Stimulated activated CD4-positive, alpha-beta T cell treated with anti-CD3 and anti-CD28 coated beads, Interleukin-15, amount 100 ng/mL, for 1 hour (primary cell): ENCODE measurements at places on chromosomes 1 and 21.

DNA sequence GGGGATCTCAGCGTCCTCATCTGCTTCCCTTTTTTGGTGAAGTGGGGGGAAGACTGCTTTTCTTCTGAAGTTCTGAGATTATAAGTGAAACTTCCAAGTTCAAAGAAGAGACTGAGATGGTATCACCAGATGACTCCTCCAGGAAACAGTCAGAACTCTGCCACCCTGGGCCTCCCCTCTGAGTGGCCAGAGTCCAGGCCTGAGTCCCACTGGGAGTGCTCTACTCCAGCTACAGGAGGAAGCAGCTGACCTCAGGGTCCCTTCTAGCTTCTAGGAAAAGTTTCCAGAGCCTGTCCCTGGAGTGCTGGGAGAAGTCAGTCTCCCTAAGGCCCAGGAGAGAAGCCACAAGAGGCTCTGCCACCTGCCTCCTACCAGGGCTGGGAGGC, 104.7 kb downstream of the CASZ1 start:
- no peak for DNase-seq

GRCh38 chr1:178869119-178869697, 1.7 kb downstream of the ANGPTL1 start:
- DNase-seq = no peak

DNA sequence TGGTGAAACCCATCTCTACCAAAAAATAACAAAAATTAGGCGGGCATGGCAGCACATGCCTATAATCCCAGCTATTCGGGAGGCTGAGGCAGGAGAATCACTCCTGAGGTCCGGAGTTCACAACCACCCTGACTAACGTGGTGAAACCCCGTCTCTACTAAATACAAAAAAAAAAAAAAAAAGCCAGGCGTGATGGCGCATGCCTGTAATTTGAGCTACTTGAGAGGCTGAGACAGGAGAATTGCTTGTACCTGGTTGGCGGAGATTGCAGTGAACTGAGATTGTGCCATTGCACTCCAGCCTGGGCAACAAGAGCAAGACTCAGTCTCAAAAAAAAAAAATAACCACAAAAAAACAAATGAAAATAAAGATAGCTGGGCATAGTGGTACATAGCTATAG, 42.3 kb downstream of the CC2D1B start:
- DNase-seq = no peak

DNA sequence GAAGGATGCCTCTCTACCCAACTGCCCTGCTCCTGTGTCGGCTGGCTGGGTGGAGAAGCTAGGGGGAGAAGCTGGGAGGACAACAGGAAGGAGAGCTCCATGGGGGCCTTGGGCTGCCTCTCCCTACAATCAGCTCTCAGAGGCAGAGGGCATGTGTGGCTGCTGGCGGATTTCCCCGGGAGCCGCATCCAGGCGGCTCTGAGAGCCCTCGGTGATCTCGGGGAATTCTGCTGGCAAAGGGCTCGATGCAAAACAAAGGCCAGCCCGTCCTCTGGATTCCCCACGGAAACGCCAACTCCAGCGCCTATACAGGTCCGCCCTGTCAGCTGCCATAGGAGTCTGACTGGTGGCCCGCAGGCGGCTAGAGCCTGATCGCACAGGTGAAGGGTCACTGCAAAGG, 26.4 kb upstream of the EVA1B start:
- DNase-seq = no peak

GRCh38 chr1:226476648-226477319, 68.9 kb upstream of the PARP1 start:
- DNase-seq = no peak

DNA sequence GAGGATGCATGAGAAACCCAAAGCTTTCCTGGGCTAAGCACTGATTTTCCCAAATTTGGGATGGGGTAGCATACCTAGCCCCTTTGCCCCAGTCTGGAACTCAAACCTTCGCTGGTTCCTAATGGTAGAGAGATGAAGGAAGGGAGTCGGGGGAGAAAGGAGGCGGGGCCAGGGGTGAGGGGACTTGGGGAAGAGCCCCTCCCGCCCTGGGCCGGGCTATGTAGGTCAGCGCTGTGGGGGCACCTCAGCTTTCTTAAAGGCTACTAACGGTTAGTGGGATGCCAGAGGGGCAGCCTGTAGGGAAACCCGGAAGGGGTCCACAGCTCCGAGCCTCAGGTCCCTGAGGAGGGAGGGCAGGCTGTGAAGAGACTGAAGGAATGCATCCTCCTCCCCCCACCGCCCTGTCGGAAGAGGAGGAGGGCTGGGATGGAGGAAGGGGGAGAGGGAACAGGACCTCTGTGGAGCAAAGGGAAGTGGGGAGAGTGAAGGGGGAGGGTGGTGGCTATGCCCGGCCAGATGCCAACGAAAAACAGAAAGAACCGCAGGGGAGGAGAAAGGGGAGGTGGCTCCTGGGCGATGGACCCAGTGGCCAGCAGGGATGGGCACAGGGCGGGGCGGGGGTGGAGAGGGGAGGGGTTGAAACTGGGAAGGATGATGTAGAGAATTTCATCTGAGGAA, 1.3 kb downstream of the CADM3 start:
- no peak for DNase-seq

- DNase-seq = no peak
Observed at GRCh38 chr1:152866321-152866720, 6.5 kb downstream of the LCE7A start.

- DNase-seq = no peak
Observed at GRCh38 chr1:205596876-205597275, 34.9 kb downstream of the ELK4 start.

- DNase-seq = no peak
Observed at GRCh38 chr1:1924386-1924785, 5.3 kb upstream of the TMEM52 start.

GRCh38 chr1:219476716-219477115, 136.2 kb downstream of the ZC3H11B start:
- DNase-seq = no peak

- no peak for DNase-seq
Observed at GRCh38 chr1:91883470-91883869, 2.5 kb downstream of the TGFBR3 start.

DNA sequence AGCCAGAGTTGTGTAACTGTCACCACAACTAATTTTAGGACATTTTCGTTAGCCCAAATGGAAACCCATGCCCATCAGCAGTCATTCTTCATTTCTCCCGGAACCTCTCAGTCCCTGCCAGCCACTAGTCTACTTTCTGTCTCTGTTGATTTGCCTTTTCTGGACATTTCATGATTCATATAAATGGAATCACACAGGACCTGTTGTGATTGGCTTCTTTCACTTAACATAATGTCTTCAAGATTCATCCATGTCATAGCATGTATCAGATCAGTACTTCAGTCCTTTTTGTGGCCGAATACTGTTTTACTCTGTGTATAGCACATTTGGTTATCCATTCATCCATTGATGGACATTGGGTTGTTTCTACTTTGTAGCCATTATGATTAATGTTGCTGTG, 7.1 kb downstream of the SLC66A1 start:
- DNase-seq = no peak

GRCh38 chr1:180777072-180777689, 135.5 kb upstream of the KIAA1614 start:
- no peak for DNase-seq

GRCh38 chr1:218485241-218485928, 140.2 kb downstream of the TGFB2 start:
- DNase-seq = no peak

GRCh38 chr21:35075546-35075945, 26.4 kb upstream of the RUNX1 start:
- DNase-seq = no peak

DNA sequence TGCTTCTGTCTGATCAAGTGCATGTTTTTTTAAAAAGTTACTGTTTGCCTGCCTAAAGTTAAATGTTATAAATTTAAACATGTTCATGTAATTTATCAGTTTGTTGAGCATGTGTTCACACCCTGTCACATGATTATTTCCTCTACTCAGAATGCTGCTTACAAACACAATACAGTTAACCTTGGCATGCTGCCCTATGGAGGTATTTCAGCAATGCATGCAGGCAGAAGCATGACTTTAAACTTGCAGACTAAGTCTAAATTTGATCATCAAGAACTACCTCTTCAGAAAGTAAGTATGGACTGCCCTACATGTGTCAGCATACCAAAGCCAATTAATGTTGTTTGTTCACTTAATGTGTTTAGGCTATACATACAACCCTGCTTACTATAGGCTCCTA, 161.6 kb downstream of the LRRC40 start:
- DNase-seq = no peak

DNA sequence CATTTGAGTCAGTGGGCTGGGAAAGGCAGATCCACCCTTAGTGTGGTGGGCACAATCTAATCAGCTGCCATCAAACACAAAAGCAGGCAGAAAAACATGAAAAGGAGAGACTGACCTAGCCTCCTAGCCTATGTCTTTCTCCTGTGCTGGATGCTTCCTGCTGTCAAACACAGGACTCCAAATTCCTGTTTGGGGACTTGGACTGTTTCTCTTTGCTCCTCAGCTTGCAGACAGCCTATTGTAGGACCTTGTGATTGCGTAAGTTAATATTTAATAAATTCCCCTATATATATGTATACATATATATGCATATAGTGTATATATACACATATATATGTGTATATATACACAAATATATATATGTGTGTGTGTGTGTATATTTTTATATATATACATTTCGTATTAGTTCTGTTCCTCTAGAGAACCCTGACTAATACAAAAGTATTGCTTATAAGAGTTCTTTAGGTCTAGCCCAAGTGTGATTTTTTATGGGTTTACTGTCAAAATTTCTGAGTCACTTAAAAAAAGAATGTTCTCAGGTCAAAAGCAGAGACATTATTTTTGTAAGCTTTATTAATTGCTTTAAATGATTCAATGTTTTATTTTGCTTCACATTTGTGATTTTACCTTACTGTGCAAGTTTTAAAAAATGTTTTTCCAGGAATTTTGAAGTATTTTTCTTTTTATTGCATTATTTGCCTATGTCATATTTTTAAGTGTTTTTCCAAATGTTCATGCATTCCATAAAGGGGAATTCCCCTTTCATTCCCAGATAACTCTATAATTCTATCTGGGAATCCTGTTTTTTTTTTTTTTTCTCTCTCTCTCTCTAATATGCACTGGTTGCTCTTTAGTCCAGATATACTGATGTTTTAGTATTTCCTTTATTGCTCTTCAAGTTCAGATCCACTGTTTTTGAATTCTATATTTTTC, 92.1 kb upstream of the ADAMTS5 start:
- DNase-seq = no peak

- no peak for DNase-seq
Observed at GRCh38 chr1:246210756-246211155, 296.3 kb downstream of the SMYD3 start.

DNA sequence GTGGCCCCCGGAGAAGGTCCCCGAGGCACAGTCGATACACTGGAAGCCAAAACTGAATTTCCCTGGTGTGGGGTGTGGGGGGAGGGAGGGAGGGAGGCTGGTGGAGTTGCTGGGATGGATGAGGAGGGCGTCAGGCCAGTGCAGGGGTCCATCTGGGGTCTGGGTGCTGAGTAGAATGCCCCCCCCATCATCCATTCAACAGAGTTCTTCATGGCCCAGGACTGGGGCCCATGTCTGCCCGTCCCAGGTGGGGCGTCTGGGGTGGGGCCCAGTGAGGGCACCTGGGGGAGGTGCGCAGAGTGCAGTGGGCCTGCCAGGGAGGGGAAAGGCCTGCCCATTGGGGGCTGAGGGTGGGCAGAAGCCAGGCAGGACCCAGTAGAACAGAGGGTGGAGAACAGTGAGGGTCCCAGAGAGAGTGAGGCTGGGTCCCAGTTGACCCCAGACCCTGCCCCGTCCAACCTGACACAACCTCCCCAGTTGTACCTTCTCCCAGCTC, 1.9 kb downstream of the TNFRSF18 start:
- no peak for DNase-seq

- no peak for DNase-seq
Observed at GRCh38 chr1:107935396-107936064, 29.4 kb downstream of the VAV3 start.

DNA sequence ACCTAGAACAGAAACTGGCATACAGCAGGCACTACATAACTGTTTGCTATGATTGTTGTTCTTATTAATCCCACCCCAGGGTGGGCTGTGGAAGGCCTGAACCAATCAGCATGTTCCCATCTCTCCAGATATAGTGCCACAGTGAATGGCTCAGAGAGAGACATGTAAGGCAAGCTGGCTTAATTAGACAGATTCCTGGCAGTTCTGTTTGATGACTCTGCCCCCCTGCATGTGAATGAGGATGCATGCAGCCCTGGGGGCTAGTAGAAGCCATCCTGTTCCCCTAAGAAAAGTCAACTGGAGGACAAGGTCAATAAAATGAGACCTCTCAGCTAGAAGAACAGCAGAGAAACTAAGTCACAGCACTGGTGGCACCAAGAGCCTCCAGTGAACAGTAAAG, 130.3 kb downstream of the GLIS1 start:
- DNase-seq = no peak

GRCh38 chr1:98668733-98669132, 7.2 kb downstream of the SNX7 start:
- no peak for DNase-seq

DNA sequence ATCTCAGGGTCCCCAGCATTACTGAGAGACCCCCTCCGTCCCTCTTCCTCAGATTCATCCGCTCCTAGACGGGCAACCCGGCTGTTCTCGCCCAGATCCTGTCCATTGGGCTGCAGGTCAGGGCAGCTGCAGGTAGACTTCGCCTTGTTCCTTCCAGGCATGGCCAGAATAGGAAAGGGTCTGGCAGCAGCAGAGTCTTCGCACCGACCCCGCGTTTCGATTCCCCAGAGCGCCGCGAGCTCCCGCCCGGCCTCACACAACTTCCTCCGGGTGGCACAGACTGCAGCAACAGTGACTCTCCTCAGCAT, 265 bp downstream of the NRDC start:
- no peak for DNase-seq

DNA sequence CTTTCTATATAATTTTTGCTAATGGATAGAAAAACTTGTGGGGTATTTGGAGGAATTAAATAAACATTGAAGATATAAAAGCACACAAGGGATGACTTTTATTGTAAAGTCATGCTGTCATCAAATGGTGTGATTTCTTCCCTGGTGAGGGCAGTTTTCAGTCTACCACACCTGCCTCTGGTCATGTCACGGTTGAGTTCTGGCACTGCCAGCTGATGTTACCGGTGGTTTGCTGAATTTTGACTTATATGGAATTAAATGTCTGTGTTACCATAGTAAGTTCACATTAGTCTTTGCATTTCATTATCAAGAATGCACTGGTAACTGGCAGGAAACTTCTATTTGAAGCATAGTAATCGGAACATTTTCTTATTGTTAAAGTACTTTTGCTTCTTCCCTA, 13.4 kb downstream of the S1PR1 start:
- DNase-seq = no peak

- no peak for DNase-seq
Observed at GRCh38 chr1:232472485-232473041, 157.4 kb downstream of the SIPA1L2 start.

- DNase-seq = no peak
Observed at GRCh38 chr1:43441166-43441893, 12.4 kb downstream of the HYI start.

DNA sequence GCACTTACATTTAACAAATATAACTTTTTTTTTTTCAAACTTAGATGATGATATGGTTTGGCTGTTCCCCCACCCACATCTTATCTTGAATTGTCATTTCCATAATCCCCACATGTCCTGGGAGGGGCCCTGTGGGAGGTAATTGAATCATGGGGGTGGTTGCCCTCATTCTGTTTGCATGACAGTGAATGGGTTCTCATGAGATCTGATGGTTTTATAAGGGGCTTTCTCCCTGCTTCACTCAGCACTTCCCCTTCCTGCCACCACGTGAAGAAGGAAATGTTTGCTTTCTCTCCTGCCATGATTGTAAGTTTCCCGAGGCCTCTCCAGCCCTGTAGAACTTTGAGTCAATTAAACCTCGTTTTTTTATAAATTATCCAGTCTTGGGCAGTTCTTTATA, 432.6 kb downstream of the AMY1C start:
- no peak for DNase-seq

- DNase-seq = no peak
Observed at GRCh38 chr1:166377896-166378295, 211.1 kb upstream of the FAM78B start.
